ENCODE measurements at places on chromosomes 2 and 18.

DNA sequence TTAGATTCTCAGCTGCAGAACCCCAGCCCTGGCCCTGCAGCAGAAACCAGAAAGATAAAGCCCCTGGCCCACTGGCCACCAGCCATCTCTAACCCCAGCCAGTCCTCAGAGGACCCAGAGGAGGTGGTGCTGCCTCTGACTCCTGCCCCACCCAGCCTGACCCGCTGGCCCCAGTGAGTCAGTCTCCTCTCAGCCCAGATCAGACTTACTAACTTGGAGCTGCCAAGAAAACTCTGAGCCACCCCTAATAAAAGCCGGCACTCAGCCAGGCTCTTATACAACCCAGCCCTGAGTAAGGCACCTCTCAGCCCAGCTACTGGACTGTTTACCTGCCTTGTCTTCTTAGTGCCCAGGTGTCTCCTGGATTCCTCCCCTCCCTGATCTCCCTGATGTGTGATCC lies 2.0 kb downstream of the SLC14A2 start:
- DNase-seq, result no peak

DNA sequence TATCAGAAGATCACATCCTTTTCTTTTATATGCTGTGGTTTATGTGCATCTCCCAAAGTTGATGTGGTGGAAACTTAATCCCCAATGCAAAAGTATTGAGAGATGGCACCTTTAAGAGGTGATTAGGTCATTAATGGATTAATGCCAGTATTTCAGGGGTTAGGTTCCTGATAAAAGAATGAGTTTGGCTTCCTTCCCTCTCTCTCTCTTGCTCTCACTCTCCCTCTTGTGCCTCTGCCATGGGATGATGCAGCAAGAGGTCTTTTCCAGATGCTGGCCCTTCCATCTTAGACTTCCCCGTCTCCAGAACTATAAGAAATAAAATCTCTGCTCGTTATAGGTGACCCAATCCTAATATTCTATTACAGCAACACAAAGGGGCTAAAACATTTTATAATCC lies 85.0 kb downstream of the TTC27 start:
- DNase-seq, result no peak

DNA sequence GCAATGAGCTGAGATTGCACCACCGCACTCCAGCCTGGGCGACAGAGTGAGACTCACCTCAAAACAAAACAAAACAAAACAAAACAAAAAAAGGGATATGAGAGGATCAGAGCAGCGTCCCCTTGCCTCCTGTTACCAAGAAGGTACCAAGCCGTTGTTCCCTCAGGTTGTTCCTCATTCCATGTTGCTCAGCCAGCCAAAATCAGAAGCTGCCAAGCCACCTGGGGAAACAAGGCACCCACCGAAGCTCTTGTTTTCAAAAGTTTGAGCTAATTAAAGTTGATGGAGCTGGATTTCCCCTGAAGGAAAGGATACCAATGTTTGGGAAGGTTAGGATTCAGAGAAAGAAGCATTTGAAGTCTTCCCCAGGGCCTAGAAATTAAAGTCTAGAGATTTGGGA lies 21.8 kb upstream of the STEAP3 start:
- no peak for DNase-seq

DNA sequence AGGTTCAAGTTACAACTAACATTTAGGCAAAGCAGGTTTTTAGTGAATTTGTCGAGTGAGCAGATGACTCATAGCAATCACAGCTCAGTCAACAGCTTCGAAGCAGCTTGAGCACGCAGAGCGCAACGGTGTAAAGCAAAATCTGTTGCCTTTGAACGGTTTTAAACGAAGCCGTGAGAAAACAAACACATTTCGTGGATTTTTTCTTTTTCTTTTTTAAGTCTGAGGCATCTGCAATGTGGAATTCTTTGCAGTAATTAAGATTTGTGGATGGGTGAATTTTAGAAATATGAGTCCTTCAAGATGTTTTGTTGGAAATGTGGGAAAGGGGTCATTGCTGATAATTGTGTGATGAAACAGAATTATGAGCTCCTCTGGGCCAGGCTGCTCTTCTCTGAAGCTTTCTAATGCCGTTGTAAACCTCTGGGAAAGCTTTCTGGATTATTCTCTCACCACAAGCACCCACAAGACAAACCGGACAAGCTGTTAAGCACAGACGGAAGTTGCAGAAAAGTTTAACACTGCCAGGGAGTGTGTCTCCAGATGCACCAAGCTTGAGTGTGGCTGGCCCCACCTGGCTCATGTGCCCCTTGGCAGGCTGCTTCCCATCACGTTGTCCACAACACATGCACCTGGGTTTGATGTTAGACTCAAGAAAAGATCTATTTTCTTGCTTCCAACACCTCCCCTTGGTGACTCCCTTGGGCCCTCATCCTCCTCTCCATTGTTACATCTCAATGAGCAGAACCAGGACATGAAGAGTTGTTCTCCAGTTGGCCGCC lies 224.7 kb downstream of the ACKR3 start:
- DNase-seq, result no peak

GRCh38 chr2:24613154-24613814 lies 122.2 kb downstream of the NCOA1 start:
- no peak for DNase-seq

DNA sequence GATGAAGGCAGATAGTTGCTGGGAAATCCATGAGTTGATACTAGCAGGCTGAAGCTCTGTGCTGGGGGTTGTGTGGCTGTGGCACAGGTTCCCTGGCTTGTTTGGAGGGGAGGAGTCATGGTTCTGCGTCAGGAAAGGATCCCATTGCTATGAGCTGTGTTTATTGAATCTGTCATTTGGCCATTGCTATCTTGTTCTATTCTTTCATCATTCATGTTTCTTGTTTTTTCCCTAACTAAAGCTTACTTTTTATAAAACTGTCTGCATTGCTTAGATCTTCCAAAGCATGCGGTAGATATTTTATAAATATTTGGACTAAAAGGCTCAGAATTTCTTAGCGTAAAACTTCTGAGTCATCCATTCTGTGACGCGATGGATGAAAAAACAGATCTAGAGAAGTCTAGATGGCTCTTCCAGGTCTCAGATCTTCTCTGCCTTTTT lies 335.3 kb downstream of the PTPRM start:
- DNase-seq, result no peak

DNA sequence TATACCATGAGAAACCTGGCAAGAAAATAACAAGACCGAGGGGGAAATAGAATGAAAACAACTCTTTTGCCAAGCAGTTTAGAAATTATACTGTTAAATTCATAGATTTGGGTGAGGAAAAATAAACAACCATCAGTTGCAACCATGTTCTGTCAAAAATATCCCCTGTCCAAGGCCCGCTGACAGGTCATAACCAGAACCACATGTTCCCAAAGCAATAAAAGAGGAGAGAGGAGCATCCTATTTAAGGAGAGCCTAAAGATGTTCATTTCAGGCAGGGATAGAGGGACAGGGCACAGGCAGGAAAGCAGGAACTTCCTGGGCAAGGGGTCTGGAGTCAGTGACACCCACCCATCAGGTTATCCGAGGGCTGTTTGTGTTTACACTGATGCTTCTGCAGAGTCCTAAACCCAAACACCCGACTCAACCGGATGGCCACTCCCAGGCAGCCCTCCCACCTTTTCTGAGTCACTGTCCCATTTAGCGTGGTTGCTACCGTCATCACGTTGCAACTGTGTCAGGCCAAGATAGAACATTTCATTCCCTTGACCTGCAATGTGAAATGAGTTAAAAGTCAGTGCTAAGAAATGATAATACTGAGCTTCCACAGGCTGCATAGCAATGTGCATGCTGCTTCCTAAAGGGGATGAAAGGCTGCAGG lies 468.3 kb upstream of the RAB12 start:
- no peak for DNase-seq

GRCh38 chr2:27029051-27029450 lies 3.7 kb upstream of the TMEM214 start:
- DNase-seq, result no peak

DNA sequence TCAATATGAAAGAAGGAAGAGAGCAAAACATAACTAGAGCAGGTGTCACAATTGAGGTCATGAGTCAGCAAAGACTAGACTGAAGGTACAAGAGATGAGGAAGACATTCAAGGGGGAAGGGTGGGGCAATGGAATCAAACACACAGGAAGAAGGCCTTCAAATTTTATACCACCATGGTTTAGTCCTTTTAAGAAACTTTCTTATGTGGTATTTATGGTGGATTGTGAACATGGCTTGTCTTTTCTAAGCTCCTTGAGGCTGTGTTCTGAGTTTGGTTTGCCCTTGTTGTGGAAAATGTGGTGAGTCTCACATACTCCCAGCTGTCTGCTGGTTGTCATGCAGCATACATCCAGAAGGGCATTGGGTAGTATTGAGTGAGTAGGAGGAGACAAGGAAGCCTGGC lies 62.1 kb downstream of the NABP1 start:
- DNase-seq, result peak; percentile 7

- DNase-seq, result no peak
These were observed 150.6 kb downstream of the RIF1 start for GRCh38 chr2:151560289-151560688.

DNA sequence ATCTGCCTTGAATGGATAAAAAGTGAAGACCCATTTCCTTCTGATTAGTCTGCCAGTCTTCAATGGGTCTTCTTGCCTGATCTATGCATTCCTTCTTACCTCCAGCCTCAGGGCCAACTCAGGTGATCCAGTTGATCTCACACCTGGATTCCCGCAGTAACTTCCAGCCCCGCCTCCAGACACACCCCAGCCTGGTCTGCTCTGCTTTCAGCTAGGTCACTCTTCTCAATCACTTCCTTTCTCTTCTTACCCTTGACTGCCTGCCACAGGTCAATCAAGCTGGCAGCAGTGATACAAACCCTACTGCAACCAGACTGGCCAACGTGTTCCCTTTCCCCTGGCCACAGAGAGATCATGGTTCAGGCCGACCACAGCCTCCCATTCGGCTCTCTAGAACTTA lies 263.6 kb downstream of the ZNF516 start:
- no peak for DNase-seq

DNA sequence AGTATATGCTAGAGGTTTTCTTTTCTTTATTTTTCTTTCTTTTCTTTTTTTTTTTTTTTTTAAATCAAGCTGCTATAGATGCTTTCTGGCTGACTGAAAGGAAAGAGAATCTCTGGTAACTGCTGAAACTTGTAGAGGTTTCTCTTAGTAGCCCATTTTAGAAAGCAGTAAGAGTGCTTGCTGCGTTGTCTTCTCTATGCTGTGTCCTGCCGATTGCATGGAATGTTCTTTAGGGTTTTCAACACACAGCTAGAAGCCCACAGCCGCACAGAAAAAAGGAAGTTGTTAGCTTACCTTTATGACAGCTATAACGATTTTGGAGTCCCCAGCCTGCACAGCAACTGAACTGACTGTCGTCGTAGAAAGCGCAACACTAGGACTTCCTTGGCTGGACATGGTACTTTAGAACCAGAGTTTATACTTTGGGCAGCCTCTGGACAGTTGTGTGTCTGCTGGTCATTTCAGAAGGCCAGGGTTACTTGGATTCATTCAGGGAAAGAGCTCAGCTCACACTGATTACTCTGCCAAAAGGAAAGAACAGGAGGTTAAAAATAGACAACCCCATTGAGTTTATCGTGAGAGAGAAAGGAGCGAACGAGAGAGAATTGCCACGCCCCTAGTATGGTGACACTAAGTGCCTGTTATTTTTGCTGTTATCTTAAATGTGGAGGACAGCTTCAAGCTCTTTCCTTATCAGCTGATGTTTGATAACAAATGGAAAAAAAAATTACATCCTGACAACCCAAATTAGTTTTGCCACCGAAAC lies at the start of gene CCDC141:
Gene CCDC141, minus strand, starts transcription at position 592 of the 766 bp plus-strand sequence. Its CDS starts 196 bp downstream, at position 396.
- DNase-seq, result no peak

DNA sequence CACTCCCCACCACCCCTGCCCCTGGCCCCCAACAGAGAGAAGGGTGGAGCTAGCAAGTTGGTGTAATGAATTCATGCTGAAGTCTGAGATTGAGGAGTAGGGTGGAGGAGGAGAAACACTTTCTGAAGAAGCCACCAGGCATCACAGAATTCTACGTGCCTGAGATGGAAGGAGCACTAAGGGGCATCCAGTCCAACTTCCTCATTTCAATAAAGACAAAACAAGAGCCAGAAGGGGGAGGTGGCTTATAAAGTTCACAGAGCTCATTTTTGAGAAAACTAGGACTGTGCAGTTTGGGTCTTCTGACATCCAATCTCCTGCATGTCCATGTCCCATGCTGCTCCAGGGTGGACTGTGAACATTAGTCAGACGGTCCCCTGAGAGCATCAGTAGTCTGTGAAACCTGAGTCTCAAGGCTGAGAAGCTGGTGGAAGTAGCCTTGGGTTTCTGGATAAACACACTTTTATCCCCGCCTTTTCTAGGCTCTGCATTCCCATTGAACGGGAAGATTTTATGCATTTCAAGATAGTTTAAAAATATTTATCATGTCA lies 77.7 kb downstream of the TRIM43 start:
- no peak for DNase-seq

GRCh38 chr2:157603198-157603597 lies 25.5 kb downstream of the ACVR1C start:
- no peak for DNase-seq

DNA sequence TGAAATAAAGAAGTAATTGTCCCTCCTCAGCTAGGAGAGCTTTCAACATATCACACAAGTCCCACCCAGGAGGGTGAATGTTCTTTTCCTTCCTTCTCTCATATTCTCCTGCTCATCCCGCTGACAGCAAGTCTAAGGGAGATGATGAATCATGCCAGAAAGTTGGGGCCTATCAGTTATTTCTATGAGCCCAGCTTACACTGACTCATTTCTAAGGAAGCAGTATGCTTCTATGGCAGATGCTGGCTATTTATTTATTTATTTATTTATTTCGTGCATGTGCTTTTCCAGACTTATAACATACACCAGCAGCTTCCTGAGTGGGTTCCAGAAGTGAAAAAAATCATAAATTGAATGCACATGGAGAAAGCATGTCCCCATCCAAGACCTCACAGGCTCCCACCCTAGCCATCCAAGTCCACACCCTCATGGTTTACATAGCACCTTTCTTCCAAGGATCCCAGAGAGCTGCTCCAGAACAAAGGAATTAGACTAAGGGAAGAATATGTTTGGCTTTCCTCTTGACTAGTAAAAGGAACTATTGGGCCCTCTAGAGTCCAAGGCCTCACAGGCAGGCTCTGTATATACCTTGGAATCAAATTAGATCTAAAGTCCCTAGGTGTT lies 1074.2 kb upstream of the ZEB2 start:
- no peak for DNase-seq

DNA sequence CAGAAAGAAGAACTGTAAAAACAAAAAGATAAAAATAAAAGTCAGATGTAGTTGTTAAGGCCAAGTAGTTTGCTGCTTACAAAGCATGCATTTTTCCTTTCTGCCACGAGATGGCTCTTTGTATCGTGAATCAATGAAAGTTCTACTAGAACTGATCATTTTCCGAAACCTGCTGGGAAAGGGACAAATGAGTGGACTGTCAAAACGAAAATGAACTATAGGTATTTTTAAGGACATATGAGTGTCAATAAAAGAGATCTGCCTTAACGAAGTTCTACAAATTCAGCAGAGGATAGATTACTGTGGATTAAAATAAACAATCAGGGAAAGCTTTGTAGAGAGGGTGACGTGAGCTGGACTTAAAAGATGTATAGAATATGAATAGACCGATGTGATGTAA lies 15.0 kb upstream of the ELOA2 start:
- DNase-seq, result no peak

- DNase-seq, result no peak
These were observed 224.6 kb downstream of the CELF4 start for GRCh38 chr18:37341016-37341415.

- no peak for DNase-seq
These were observed 263.2 kb downstream of the CYP26B1 start for GRCh38 chr2:71884303-71885042.

All from stimulated activated CD4-positive, alpha-beta T cell treated with anti-CD3 and anti-CD28 coated beads, Interleukin-1b, Interleukin-23, amount 100 ng/mL, for 4 hours (primary cell).